Neuronal stem cell (in vitro differentiated cells): ENCODE measurements at places on chromosomes 2 and 18.

DNA sequence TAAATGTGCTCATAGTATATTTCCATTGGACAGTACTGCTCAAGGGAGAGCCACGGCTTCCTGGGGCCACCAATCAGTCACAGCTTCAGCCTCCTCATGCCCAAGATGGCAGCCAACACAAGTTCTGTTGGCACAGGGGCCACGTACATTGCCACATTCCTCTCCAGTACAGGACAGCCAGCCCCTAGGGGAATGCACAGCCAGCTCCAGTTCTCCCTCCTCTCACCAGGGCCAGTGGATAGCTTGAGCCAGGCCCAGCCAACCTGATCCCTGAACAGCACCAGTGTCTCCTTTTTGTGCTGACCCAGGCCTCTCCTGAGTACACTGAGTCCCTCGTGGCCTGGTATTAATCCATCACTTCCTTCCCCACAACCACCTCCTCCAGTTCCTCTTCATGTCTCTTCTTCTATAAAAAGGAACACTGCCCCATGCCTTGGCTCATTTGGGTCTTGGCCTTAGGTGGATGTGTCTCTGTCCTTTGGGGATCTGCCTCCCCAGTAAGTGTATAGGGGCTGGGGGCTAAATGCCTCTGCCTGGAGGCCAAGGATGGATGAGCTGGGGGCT lies 168.7 kb downstream of the TNS1 start:
- no peak for DNase-seq
- peaks cover 25% of the 10 kb centered on the region for H3K4me1 ChIP-seq
- H3K36me3 ChIP-seq: no peaks in the 10 kb centered on the region
- no peaks in the 10 kb centered on the region for H3K27me3 ChIP-seq

- H3K4me1 ChIP-seq: no peaks in the 10 kb centered on the region
- H3K36me3 ChIP-seq: no peaks in the 10 kb centered on the region
- H3K4me3 ChIP-seq: no peak overlapping the region
These were observed 411.4 kb downstream of the TRIB2 start for GRCh38 chr2:13128139-13128538.

GRCh38 chr2:196990788-196991461 lies 64.4 kb upstream of the PGAP1 start:
- H3K4me3 ChIP-seq: no peak overlapping the region
- no peaks in the 10 kb centered on the region for H3K27me3 ChIP-seq
- no peaks in the 10 kb centered on the region for H3K36me3 ChIP-seq
- peak; percentile 54 for DNase-seq
- peak overlapping the region; percentile 81 for H3K27ac ChIP-seq

DNA sequence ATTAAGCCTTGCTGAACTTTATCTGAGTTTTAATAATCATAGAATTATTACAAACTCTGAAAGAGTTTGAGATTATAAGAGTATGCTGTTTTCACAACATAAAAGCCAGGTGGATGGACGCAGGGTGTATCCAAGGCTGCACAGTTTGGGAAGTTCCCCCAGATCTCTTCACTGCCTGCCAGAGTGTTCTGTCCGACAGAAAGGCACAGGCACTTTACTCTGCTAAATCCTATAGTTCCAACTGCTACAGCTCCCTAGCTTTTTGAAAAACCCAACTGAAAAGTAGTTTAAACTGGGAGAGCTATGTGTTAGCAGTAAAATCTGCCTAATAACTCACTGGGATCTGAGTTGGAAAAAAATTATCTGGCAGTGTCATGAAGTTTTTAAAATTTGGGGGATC lies 38.0 kb downstream of the MFSD6 start:
- no peak for DNase-seq
- H3K4me3 ChIP-seq: no peak overlapping the region
- no peaks in the 10 kb centered on the region for H3K36me3 ChIP-seq
- H3K4me1 ChIP-seq: no peaks in the 10 kb centered on the region
- H3K27ac ChIP-seq: no peak overlapping the region

- H3K4me1 ChIP-seq: no peaks in the 10 kb centered on the region
- H3K36me3 ChIP-seq: no peaks in the 10 kb centered on the region
- H3K27ac ChIP-seq: no peak overlapping the region
- no peak overlapping the region for H3K4me3 ChIP-seq
- DNase-seq: no peak
- H3K27me3 ChIP-seq: no peaks in the 10 kb centered on the region
These were observed 328.5 kb upstream of the ZEB2 start for GRCh38 chr2:144848423-144848822.

GRCh38 chr2:42192652-42193566 lies 23.8 kb downstream of the EML4 start:
- no peak overlapping the region for H3K27ac ChIP-seq
- H3K4me1 ChIP-seq: peaks cover 3% of the 10 kb centered on the region
- H3K27me3 ChIP-seq: no peaks in the 10 kb centered on the region
- no peak for DNase-seq
- H3K36me3 ChIP-seq: no peaks in the 10 kb centered on the region

GRCh38 chr18:68660354-68661183 lies 54.3 kb downstream of the TMX3 start:
- H3K27me3 ChIP-seq: no peaks in the 10 kb centered on the region
- H3K4me3 ChIP-seq: no peak overlapping the region
- no peak overlapping the region for H3K27ac ChIP-seq
- no peaks in the 10 kb centered on the region for H3K36me3 ChIP-seq
- H3K4me1 ChIP-seq: no peaks in the 10 kb centered on the region

- H3K4me1 ChIP-seq: no peaks in the 10 kb centered on the region
- no peak overlapping the region for H3K4me3 ChIP-seq
- H3K27ac ChIP-seq: no peak overlapping the region
- no peaks in the 10 kb centered on the region for H3K36me3 ChIP-seq
- H3K27me3 ChIP-seq: no peaks in the 10 kb centered on the region
- no peak for DNase-seq
These were observed 65.3 kb upstream of the CCDC85A start for GRCh38 chr2:56118474-56118873.

- H3K4me3 ChIP-seq: no peak overlapping the region
- no peak for DNase-seq
- no peaks in the 10 kb centered on the region for H3K27me3 ChIP-seq
- peaks cover 27% of the 10 kb centered on the region for H3K4me1 ChIP-seq
These were observed 166.1 kb downstream of the SMAD7 start for GRCh38 chr18:48784656-48785055.

DNA sequence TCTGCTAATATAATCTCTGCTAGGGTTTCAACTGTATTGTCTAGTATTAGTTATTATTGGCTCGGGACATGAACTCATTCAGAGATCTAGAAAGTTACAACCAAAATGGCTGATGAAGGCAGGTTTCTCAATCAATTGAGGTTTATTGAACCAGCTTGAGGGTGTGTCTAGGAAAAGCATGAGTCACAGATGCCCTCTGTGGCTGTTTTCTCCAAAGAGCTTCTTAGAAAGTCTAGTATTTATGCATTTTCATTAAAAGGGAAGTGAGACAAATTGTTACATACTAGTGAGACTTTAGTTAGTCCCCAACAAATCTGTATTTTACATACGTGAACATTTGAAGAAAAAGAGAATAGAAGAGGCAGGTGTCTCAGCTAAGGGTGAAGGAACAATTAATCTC lies 23.0 kb upstream of the RTTN start:
- DNase-seq: no peak
- H3K4me3 ChIP-seq: no peak overlapping the region
- no peaks in the 10 kb centered on the region for H3K4me1 ChIP-seq
- H3K36me3 ChIP-seq: no peaks in the 10 kb centered on the region
- H3K27ac ChIP-seq: no peak overlapping the region

DNA sequence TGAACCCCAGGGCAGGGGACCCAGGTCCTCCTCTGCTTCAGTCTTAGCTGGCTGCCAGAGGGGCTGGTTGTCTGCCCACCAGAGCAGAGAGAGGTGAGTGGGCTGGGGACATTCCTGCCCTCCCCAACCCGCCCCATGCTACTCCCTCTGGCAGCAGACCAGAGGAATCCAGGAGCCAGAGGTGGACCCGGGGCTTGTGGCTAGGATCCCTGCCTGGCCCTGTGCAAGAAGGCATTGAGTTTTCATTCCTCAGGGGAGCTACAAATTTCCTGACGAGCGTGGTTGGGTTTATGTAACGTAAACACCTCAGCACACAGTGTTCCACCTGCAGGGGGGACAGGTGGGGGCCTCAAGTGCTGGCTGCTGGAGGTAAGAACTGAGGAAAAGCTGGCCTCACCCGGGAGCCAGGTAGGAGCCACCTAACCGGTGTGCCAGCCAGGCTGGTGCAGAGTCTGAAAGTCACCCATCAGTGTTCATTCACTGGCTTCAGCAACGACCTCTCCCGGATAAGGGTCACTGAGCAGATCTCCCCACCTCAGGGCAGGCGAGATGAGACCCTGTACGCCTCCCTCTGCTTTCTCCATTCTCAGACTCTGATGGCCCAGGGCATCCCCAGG lies 246.8 kb downstream of the DYSF start:
- H3K27me3 ChIP-seq: no peaks in the 10 kb centered on the region
- no peak overlapping the region for H3K4me3 ChIP-seq
- no peaks in the 10 kb centered on the region for H3K36me3 ChIP-seq
- DNase-seq: no peak
- H3K27ac ChIP-seq: no peak overlapping the region

DNA sequence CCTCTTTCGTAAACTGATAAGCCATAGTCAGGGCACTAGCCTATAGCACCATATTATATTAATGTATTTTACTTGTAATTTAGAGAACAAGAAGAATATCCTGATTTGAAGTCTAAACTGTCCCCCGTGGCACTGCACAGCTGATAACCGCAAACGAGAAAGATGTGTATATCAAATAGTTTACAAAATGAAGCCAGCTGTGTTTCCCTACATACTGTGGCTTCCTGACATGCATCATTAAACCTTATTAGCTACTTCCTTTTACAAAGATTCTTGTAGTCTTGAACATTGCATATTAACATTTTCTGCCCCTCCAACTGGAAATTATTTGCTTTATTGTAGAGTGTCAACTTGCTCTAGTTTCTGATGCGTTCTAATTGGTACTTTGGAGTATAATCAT lies 153.5 kb upstream of the NFATC1 start:
- no peaks in the 10 kb centered on the region for H3K27me3 ChIP-seq
- H3K36me3 ChIP-seq: no peaks in the 10 kb centered on the region
- H3K4me1 ChIP-seq: peaks cover 2% of the 10 kb centered on the region
- H3K27ac ChIP-seq: no peak overlapping the region
- DNase-seq: no peak
- no peak overlapping the region for H3K4me3 ChIP-seq

GRCh38 chr2:118658596-118659198 lies 188.8 kb downstream of the EN1 start:
- H3K4me1 ChIP-seq: no peaks in the 10 kb centered on the region
- H3K27ac ChIP-seq: no peak overlapping the region
- no peak for DNase-seq
- no peaks in the 10 kb centered on the region for H3K36me3 ChIP-seq
- no peak overlapping the region for H3K4me3 ChIP-seq
- H3K27me3 ChIP-seq: no peaks in the 10 kb centered on the region

GRCh38 chr18:34224423-34225217 lies at the start of gene NOL4:
NOL4 (minus strand) TSS chr18:34224913; CDS start chr18:34223253, 1,660 bp downstream.
- no peak within 1 kb of the TSS for H3K27ac ChIP-seq
- no peaks in the 10 kb centered on the region for H3K36me3 ChIP-seq
- peak within 1 kb of the TSS; percentile 83 for H3K4me3 ChIP-seq

- H3K27me3 ChIP-seq: no peaks in the 10 kb centered on the region
- H3K4me3 ChIP-seq: no peak within 1 kb of the TSS
- peaks cover 12% of the 10 kb centered on the region for H3K4me1 ChIP-seq
- H3K36me3 ChIP-seq: no peaks in the 10 kb centered on the region
- H3K27ac ChIP-seq: no peak within 1 kb of the TSS
- no peak for DNase-seq
These were observed at the start of gene OTOF for GRCh38 chr2:26477911-26478253. OTOF (minus strand) TSS chr2:26478124.

DNA sequence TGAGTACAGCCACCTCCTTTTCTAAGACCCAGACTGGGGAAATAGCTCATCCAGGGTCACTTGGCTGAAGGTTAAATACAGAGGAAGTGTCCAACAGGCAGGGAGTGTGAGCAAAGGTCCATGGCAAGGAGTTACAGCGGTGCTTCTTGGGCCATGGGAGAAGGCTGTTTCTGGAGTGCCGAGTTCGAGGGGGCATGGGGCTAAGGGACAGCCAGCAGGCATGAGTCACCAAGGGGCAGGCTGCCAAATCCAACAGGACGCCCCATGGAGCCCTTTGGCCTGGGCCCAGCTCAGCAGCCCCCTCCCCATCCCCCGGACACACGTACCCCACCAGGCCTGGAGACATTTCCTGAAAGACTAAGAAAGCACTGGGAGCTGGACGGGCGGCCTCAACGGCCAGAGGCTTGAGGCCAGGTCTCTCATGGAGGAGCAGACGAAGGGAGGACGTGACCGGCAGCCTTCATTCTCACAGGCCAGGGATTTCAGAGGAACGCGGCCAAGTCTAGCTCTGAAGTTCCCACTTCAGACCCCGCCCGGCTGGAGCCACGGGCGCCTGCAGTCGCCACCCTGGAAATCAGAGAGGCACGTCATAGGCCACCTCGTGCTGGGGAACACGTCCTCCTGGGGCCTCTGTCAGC lies 160.4 kb downstream of the SMAD7 start:
- no peak overlapping the region for H3K4me3 ChIP-seq
- H3K36me3 ChIP-seq: no peaks in the 10 kb centered on the region
- no peak for DNase-seq
- no peak overlapping the region for H3K27ac ChIP-seq
- no peaks in the 10 kb centered on the region for H3K27me3 ChIP-seq

DNA sequence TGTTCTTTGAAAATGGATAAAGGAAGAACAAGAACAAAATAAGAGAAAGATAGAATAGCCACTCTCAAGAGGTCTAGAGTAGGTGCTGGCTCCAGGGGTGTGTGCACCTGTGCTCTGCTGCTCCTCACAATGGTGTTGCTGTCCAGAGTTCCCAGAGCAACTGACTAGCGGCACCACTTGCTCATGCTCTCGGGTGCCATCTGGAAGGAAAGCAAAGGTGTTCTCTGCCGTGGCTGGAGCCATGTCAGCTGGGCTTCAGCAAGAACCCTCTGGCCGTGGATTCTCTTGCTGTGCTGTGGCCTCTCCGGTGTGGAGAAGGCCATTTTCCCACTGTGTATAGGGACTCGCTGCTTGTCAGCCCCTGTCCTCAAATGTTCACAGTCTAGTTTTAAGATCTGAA lies 114.6 kb upstream of the TEX51 start:
- no peak for DNase-seq
- H3K27ac ChIP-seq: no peak overlapping the region
- peaks cover 7% of the 10 kb centered on the region for H3K4me1 ChIP-seq
- no peak overlapping the region for H3K4me3 ChIP-seq
- H3K27me3 ChIP-seq: no peaks in the 10 kb centered on the region
- no peaks in the 10 kb centered on the region for H3K36me3 ChIP-seq

GRCh38 chr2:136363900-136364299 lies 246.0 kb upstream of the CXCR4 start:
- H3K27ac ChIP-seq: no peak overlapping the region
- no peaks in the 10 kb centered on the region for H3K36me3 ChIP-seq
- H3K27me3 ChIP-seq: no peaks in the 10 kb centered on the region
- H3K4me3 ChIP-seq: no peak overlapping the region
- no peaks in the 10 kb centered on the region for H3K4me1 ChIP-seq
- no peak for DNase-seq

- no peaks in the 10 kb centered on the region for H3K4me1 ChIP-seq
- H3K4me3 ChIP-seq: no peak overlapping the region
- H3K36me3 ChIP-seq: peaks cover 24% of the 10 kb centered on the region
- no peak overlapping the region for H3K27ac ChIP-seq
These were observed 1.7 kb downstream of the ATF2 start for GRCh38 chr2:175166216-175166824.
